GM12892 (cell line): ENCODE measurements at places on chromosomes 13 and 19.

DNA sequence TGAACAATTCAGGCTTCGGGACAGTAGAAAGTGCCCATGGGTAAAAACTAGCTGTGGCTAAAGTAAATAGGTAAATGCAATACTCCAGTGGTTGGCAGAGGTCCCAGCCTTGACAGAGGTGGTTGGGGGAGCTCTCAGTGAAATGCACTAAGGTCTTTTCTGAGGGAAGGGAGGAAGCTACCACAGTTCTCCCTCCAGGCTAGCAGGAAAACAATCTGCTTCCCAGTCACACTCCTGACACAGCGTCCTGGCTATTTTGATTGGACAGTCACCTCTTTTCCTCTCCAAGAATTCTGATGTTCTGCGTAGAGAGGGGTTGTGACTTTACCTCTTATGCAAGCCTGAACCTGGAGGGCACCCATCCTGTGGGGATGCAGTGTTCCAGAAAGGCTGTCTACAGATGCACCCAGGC is 128.7 kb downstream of the CYSLTR2 start:
- DNase-seq = no peak

DNA sequence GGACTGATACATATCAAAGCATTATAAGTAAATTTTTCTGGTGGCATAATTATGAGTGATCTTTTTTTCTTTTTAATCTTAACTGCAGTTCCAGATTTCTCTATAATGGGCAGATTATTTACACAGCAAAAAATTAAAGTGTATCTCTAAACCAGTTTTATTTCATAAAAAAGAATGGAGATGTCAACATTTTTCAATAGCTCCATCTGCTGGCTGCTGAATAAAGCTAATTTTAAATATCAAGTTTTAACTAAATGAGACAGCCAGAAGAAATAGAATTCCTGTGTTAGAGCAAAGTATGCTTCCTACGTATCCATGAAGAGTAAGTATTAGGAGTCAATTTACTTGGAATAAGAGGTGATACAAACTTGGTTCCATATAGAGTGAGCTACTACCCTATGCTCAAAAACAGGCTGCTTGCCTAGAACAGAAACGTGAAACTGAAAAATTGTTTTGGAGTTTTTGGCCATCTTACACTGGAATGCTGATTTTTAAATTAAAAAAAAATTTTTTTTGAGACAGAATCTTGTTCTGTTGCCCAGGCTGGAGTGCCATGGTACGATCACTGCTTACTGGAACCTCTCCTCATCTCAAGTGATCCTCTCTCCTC is 5.0 kb upstream of the PDS5B start:
- no peak for DNase-seq

GRCh38 chr13:42275098-42275471 is 3.1 kb downstream of the AKAP11 start:
- DNase-seq = no peak

GRCh38 chr19:46303322-46303690 is 6.5 kb downstream of the HIF3A start:
- no peak for DNase-seq

GRCh38 chr19:35348911-35349611 is 1.4 kb downstream of the FFAR1 start:
- DNase-seq = no peak

DNA sequence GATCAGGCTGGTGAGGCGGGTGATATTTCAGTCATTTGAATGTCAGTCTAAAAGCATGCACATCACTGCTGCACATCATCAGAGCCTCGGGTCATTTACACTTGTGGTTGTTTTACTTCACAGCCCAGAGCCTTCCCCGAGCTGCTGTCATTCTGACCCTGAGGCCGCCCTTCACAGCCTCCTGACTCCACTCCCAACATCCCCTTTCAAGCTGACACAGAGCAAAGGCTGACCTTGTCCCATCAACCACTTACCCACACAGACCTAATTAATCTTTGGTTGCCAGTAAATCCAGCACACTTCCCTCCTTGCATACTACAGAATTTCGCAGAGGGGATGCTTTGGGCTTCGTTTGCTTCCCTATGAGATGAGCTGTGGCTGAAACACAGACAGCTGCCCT is 528.1 kb downstream of the DIAPH3 start:
- no peak for DNase-seq

DNA sequence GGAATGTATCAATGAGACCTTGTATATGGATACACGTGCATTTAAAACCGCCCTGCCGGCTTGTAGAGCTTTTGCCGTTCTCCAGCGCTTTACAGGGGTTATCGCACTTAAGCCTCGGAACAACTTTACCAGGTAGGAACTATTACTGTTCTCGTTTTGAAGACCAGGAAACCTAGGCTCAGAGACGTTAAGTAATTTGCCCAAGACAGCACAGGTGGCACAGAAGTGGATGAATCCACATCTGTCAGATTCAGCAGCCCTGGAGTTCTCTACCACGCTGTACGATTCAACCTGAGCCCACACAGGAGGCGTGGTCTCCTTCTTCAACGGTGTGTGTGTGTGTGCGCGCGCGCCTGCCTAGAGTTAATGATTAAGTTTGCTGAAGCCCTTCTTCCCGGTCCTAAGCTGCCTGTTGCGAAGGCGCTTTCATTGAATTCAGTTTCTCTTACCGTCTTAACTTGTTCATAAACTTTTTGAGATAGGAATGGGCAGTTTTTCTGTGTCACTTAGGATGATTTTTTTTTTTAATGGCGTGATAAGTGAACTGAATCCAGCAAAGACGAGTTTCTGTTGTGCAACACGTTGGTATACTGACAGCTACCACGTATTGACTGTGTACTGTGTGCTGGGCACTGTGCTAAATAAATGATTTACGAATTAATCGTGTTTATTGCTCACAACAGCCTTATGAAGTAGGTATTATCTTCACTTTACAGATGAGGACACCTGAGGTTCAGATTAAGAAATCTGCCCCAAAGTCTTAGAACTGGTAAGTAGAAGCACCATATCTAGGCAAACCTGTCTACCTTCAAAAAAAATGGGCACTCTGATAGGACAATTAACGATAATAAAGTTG is 67.4 kb downstream of the KCNRG start:
- peak; percentile 38 for DNase-seq

DNA sequence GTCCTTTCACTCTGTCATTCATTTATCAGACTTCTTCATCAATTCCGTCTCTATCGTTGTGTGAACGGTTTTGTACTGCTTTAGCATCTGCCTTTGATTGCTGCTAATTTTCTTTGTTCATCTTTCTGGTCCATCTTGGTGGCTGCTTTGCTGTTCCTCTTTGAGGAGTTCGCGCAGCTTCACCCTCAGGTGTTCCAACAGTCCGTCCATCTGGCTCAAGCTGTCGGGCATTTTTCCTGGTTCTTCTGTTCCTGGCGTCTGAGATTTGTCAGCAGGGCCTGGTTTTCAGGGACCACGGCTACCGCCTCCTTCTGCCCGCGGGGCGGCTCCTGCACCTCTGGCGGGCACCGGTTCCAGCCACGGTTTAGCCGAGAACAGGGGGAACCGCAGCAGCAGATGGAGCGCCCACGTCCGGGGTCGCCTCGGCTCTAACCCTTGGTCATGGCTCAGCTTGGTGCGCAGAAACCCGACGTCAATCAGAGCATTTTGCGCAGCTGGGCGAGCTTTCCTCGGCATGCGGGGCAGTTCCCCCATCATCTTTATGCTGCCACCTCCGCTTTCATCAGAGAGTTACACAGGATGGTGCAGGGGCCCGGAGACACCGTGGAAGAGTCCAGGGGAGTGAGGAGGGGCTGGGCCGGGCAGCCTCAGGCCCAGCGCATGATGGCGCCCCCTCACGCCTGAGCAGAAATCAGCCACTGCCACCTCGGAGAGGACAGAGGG is 89.5 kb downstream of the ZNF100 start:
- no peak for DNase-seq

GRCh38 chr13:46728777-46729176 is 68.2 kb downstream of the ESD start:
- DNase-seq = no peak

DNA sequence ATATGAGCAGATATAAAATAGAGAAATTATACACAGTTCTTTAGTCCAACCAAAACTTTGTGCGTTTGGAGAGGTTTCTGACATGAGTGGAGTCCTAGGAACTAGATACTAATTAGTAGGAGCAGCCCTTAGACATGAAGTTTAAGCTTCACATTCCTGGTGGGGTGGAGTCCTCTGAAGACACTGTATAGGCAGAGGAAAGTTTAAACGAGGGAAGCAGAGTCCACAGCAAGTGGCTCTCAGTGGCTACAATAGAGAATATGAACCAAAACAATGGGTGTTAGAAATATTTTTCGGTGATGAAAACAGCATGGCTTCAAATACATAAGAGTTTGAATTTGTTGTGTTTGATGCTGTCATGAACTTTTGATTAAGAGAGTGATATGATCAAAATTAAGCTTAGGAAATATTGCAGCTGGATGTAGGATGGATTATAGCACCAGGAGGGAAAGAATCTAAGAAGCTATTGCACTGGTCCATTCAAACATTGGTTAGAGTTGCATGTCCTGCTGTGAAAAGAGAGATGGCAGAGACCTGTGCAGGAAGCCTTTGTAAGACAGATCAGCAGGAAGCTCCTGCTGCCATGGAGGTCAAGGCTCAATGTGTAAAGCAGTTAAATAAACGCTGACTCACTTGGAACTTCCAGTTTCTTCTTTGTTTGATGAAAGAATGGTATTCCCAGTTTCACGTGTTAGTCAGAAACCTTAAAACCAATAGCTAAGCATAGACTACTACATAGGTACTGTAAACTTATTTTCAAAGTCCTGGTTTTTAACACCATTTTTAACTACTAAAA is 175.2 kb downstream of the TDRD3 start:
- no peak for DNase-seq

GRCh38 chr13:110121422-110122083 is 185.4 kb downstream of the COL4A1 start:
- DNase-seq = no peak

- no peak for DNase-seq
Measured at GRCh38 chr13:37495046-37495445, 103.5 kb downstream of the POSTN start.

GRCh38 chr13:100529666-100530377 is 58.8 kb downstream of the GGACT start:
- no peak for DNase-seq

DNA sequence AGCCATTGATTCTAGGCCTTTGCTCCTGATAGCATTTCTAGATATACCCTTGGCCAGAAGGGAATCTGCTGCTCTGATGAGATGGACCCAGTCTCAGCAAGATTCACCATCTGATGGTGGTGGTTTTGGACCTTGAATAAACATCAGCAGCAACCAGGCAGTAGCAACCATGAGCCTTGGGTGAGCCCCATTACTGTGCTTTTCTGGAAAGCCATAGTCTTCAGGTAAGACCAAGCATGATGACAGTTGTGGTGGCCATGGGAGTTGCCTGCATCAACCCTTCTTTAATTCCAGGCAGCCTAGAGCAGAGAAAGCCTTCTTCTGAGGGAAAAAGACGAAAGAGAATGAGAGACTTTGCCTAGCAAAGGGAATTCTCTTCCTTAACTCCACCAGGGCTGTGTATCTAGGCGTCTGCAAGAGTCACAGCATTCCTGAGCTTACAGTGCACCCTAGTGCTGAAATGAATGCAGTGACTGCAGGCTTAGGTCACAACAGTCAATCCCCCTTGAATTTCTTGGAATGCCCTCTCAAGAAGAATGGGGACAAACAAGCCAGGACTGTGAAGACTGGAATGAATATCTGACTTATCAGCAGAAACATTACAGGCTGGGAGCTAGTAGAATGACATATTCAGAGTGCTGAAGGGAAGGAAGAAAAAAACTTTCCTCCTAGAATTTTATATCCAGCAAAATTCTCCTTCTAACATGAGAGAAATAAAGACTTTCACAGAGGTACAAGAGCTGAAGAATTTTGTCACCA is 942.4 kb upstream of the PCDH20 start:
- DNase-seq = no peak

GRCh38 chr19:38395381-38396114 is 7.1 kb downstream of the SPRED3 start:
- peak; percentile 56 for DNase-seq

GRCh38 chr19:39916851-39917396 is 17.5 kb downstream of the FCGBP start:
- DNase-seq = no peak

DNA sequence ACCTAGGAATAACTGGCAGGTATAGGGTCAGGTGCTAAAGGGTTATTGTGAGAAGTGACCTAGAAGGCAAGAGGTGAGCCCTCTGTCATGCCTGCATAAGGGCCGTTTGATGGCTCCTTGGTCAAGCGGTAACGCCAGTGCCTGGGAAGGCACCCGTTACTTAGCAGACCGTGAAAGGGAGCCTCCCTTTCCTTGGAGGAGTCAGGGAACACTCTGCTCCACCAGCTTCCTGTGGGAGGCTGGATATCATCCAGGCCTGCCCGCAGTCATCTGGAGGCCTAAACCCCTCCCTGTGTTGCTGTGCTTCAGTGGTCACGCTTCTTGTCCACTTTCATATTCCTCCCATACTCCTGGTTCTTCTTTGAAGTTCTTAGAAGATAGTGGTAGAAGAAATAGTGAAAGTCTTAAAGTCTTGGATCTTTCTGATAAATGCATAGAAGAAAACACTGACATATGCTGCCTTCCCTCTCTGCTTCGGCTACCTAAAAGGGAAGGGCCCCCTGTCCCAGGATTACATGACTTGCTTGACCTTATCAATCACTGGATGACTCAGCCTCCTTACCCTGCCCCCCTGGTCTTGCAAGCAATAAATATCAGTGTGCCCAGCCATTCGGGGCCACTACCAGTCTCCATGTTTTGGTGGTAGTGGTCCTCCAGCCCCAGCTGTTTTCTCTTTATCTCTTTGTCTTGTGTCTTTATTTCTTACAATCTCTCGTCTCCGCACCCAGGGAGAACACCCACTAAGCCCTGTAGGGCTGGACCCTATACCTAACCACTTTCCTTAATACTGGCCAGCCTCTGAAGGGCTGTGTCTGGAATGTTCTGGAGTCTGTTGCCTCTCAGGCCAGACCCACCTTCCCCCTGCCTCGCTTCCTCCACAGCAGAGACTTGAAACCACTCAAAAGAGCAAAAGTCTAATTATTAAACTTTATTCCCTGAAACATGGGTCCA is 16.1 kb upstream of the ABCC4 start:
- no peak for DNase-seq

- DNase-seq = no peak
Measured at GRCh38 chr19:51002542-51003311, 1.3 kb upstream of the KLK8 start.

DNA sequence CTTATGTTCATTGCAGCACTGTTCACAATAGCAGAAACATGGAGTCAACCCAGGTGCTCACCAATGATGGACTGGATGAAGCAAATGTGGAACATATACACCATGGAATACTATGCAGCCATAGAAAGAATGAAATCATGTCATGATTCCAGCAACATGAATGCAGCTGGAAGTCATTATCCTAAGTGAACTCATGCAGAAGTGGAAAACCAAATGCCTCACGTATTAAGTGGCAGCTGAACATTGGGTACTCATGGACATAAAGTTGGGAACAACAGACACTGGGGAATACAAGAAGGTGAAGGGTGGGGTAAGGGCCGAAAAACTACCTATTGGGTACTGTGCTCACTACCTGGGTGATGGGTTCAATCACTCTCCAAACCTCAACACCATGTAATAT is 915.9 kb downstream of the UQCRFS1 start:
- no peak for DNase-seq

DNA sequence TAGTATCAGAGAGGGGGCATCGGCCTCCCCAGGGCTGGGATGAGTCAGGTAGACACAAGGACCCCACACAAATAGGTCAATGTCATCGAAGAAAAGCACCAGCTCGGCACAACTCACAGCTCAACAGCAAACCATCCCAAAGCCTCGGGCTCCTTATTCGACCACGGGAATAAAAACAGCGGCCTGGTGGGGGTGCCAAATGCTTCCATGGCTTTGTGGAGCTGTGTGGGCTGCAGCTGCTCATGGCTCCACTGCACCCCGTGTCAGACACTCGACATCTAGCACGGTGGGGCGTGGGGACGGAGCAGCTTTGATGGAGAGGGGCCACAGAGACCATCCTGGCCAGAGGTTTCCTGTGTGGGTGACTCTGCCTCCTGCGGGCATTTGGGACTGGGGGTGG is 212.5 kb upstream of the SOX1 start:
- DNase-seq = no peak
